ENCODE measurements at places on chromosomes 4 and X.
A peak's percentile ranks its signal among the peaks of the same experiment; 100 is the strongest.

GRCh38 chr4:39476187-39476895 is 17.5 kb downstream of the LIAS start:
- H3K27ac ChIP-seq = no peak overlapping the region
- no peaks in the 10 kb centered on the region for H3K4me1 ChIP-seq
- H3K27me3 ChIP-seq = no peaks in the 10 kb centered on the region
- no peak for DNase-seq

DNA sequence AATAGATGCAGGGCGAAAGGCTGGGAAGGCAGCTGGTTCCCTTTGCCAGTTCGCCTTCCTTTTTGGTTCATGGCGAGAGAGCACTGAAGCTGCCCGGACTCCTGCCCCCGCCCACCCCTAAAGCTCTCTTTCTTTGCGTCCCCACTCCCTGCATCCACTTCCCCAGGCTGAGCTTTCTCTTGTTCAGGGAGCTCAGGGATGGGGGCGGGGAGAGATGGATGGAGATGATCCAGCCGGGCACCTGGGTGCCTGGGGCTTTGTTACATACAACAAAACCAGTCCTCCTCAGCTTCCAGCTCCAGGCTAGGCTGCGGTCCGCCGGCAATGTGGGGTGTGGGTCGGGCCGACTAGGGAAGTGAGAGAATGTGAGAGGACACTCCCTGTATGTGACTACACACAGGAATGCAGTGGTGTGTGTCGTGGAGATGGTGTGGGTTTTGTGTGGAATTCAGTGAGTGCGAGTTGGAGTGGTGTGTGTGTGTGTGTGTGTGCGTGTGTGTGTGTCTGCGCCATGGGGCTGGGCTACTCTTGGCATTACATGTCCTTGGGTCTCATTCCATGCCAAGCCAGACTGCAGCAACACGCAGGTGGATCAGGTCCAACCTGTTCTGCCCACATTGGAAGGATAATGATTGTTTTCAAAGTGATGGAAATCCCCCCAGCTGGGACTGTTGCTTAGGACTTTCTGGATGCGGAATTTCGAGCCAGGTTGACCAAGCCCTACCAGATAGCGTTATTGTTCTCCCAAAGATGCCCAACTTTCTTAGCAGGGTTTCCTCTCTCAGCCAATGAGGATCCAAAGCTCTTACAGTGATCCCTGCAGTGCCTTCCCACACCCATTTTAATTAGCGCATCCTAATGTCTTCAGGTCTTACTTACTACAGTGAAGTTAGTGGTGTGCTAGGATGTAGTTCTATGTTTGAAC is 149.4 kb upstream of the CHRDL1 start:
- no peak overlapping the region for H3K4me3 ChIP-seq
- no peak for DNase-seq
- H3K27me3 ChIP-seq = no peaks in the 10 kb centered on the region
- H3K27ac ChIP-seq = no peak overlapping the region

DNA sequence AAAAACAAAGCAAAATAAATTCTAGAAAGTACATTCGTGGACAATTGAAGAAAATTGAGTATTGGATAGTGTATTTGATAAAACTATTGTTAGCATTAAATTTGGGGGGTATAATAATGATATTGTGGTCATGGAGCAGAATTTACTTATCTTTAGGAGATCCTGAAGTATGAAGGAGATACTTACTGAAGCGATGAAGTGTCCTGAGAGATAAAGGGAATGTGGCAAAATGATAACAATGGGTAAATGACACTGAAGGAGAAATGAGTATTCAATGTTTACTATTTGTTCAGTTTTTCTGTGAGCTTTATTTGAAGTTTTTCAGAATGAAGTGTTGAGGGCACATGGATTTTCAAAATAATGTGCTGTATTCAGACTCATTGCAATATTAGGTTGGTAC is 30.0 kb upstream of the BLTP1 start:
- H3K4me3 ChIP-seq = no peak overlapping the region
- no peaks in the 10 kb centered on the region for H3K36me3 ChIP-seq
- no peaks in the 10 kb centered on the region for H3K27me3 ChIP-seq
- no peak for DNase-seq
- peaks cover 15% of the 10 kb centered on the region for H3K4me1 ChIP-seq

DNA sequence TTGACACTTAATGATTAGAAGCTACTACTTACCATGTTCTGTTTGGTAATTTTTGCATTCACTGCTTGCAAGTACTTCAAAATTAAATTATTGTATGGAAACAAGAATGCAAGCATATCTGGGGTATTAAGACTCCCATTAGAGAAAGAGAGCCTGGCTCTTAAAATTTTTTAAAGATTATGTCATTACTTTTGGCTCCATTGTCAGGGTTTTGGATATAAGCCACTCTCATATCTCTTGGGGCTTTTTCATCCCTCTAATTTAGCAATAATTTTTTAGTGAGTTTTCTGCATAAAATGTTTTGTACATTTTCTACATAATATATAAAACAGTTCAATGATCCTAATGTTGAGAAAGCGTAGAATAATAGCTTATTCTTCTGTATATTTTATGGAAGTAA is 49.4 kb downstream of the SLC9A6 start:
- H3K27me3 ChIP-seq = no peaks in the 10 kb centered on the region
- H3K4me3 ChIP-seq = no peak overlapping the region
- no peak overlapping the region for H3K27ac ChIP-seq

DNA sequence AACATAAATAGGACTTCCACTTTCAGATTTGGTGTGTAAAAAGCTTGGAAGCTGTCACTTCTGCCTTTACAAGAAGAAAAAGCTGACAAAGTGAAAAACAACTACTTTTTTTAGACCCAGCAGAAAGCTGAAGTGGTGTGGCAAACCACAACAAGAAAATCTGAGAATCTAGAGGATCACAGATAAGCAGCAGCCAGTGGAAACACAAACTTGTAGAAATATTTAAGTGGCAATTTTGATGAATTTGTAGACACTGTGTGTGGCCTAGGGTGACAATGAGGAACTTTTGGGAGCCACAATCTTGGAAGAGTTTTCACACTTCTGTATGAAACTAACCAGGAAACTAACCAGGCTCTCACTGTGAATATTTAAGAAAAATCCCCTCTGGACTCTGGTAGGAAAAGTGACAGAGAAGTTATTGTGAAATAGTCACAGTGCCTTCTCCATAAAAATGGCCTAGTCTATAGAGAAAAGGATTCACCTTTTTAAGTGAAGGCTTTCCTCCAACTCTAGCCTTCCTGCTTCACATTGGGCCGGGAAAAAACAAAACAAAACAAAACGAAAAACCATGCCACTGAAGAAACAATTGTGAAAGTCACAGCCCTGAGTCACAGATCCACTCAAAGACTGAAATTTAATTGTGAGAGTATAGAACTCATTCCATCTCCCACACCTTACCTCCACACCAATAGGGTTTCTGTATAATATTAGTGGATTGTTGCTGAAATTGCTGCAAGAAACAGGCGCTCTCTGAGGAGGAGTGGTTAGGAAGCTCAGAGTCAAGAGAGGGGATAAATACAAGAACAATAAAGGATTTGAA is 26.7 kb upstream of the GUCY1A1 start:
- H3K4me3 ChIP-seq = no peak overlapping the region
- H3K27me3 ChIP-seq = no peaks in the 10 kb centered on the region
- no peaks in the 10 kb centered on the region for H3K36me3 ChIP-seq
- no peaks in the 10 kb centered on the region for H3K4me1 ChIP-seq

DNA sequence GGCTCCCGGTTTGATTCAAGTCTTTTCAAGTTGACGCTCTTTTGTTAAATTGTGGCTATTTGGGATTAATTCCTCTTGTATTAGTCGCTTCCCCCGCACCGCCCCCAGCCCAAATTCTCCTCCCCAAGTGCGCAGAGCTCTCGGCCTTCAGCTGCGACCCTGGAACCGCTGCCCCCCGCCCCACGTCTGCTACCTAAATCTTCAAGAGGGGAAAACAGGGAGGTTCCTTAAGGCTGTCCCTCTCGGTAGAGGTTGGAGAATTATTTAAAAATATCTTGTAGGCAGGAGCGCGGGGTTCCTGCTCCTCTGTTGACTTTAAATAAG is 860 bp upstream of the RPS6KA3 start:
- H3K27me3 ChIP-seq = no peaks in the 10 kb centered on the region
- H3K27ac ChIP-seq = no peak overlapping the region
- peaks cover 11% of the 10 kb centered on the region for H3K4me1 ChIP-seq
- H3K4me3 ChIP-seq = no peak overlapping the region
- H3K36me3 ChIP-seq = no peaks in the 10 kb centered on the region

- no peaks in the 10 kb centered on the region for H3K27me3 ChIP-seq
- peaks cover 84% of the 10 kb centered on the region for H3K4me1 ChIP-seq
- no peaks in the 10 kb centered on the region for H3K36me3 ChIP-seq
Measured at GRCh38 chrX:130086447-130087206, 23.7 kb downstream of the ELF4 start.

DNA sequence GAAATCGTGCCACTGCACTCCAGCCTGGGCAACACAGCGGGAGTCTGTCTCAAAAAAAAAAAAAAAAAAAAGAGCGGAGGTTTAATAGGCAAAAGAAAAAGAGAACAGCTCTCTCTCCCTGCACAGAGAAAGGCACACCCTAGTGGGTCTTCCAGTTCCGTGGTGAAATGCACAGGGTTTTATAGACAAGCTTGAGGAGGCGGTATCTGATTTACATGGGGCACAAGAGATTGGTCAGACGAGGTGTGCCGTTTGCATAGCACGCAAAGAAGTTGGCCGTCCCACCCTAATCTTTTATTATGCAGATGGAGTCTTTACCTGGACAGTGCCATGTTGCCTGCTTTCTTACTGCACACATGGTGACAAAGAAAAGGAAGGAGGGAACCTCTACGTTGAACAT is 33.5 kb upstream of the REST start:
- H3K36me3 ChIP-seq = no peaks in the 10 kb centered on the region
- H3K27ac ChIP-seq = no peak overlapping the region
- no peaks in the 10 kb centered on the region for H3K27me3 ChIP-seq
- no peak for DNase-seq
- H3K4me1 ChIP-seq = no peaks in the 10 kb centered on the region
- no peak overlapping the region for H3K4me3 ChIP-seq

DNA sequence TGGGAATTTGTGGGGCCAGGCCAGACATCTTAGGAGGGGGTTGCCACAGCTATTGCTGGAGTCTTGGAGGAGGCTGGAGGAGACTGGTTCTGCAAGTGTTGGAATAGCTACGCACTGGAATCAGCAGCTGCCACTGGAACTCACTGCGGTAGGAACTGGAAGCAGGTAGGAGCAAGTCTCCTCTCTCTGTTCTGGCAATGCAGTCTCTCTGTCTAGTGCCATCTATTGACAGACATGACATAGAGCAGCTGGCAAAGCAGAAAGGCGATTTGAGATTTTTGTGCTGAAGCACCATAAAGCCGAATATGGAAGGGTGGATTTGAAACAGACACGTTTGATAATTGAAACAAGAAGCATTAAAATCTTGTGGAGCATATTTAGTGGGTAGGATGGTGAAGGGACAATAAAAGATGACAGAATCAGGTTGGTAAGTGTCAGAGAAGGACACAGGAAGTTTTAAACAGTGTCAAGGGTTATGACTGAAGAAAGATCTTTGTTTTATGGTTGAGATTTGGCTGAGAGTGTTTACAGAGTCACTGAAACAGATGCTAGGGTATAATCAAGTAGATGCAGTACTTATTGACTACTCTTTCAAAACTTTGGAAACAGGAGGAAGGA is 23.5 kb upstream of the SYNPO2 start:
- DNase-seq = peak; percentile 37
- no peaks in the 10 kb centered on the region for H3K27me3 ChIP-seq
- H3K4me3 ChIP-seq = no peak overlapping the region
- no peaks in the 10 kb centered on the region for H3K36me3 ChIP-seq
- H3K4me1 ChIP-seq = no peaks in the 10 kb centered on the region

DNA sequence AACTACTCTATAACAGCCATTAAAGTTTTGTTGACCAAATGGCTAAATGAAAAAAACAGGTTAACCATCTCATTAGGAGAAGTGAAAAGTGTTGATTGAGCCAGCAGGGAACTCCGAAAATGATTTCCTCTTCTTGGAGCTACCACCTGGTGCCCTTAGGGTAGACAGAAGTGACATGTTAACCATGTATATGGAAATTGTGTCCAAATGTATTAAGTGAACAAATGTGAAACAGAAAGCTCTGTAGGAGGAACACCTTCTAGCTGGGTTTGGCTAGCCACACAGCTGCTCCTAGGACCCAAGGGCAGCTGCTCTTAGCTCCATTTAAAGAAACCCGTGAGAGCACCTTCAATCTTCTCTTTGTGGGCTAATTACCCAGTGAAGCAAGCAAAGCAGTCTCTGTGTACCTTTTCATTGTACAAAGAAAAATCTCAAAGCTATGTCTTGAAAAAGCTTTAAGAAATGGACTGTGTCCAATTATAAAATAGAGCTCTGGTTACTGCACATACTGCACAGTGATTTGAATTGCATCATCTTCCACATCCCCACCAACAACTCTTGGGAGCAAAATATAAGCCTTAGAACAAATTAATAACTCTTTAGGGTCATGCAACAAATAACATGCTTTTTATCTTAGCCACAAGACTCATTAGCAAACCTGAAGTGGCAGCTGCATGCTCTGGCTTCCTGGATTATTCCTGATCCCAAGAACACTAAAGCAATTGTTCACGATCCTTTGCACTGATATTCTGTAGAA is 59.2 kb upstream of the PARM1 start:
- DNase-seq = no peak
- H3K36me3 ChIP-seq = no peaks in the 10 kb centered on the region
- no peaks in the 10 kb centered on the region for H3K4me1 ChIP-seq
- H3K4me3 ChIP-seq = no peak overlapping the region
- H3K27ac ChIP-seq = no peak overlapping the region

- H3K36me3 ChIP-seq = no peaks in the 10 kb centered on the region
- no peak overlapping the region for H3K27ac ChIP-seq
- no peak overlapping the region for H3K4me3 ChIP-seq
- DNase-seq = no peak
- no peaks in the 10 kb centered on the region for H3K27me3 ChIP-seq
- no peaks in the 10 kb centered on the region for H3K4me1 ChIP-seq
Measured at GRCh38 chr4:53196882-53197771, 168.7 kb downstream of the SCFD2 start.

DNA sequence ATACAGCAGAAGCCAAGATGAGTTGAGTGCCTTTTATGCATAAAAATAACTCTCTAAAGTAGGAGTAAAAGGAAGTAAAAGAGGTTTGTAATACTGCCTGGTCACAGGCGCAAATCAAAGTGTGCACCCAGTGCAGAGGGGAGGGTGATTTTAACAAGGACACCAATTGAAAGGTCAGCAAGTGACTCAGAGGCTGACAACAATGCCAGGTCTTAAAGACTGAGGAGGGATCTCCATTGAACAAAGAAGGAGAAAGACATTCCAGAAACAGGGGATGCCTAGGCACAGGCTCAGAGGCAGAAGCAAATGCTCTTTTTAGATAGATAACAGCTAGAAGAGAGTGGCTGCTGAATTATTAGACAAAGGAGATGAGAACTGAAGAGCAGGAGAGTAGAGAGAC is 297.4 kb upstream of the VCX start:
- H3K4me3 ChIP-seq = no peak overlapping the region
- no peaks in the 10 kb centered on the region for H3K27me3 ChIP-seq
- no peak overlapping the region for H3K27ac ChIP-seq
- H3K4me1 ChIP-seq = no peaks in the 10 kb centered on the region
- no peaks in the 10 kb centered on the region for H3K36me3 ChIP-seq
- no peak for DNase-seq

GRCh38 chr4:94354474-94354896 is 11.8 kb upstream of the HPGDS start:
- H3K27ac ChIP-seq = no peak overlapping the region
- H3K36me3 ChIP-seq = no peaks in the 10 kb centered on the region
- H3K4me3 ChIP-seq = no peak overlapping the region
- no peak for DNase-seq
- peaks cover 7% of the 10 kb centered on the region for H3K27me3 ChIP-seq
- H3K4me1 ChIP-seq = no peaks in the 10 kb centered on the region
